Activated CD4-positive, alpha-beta T cell treated with anti-CD3 and anti-CD28 coated beads, Interleukin-2, amount 50 U/mL, for 4 hours (primary cell): ENCODE measurements at places on chromosomes 4 and X.

DNA sequence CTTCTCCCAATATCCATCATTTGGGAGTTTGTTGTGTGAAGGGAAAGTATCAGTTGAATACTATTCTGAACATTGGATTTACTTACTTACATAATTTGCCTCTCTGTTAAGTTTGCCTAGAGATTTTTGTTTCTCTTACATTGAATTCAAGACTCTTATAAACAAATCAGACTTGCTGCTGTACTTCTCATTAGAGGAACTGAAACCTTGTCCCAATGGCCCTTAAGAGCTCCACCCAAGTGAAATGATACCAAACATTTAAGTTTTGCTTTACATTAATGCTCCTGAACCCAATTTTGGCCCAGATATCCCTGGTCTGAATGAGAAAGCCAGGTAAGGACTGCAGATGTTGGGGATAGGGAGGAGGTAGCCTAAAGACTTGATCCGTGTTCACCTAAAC, 32.0 kb downstream of the HAND2 start:
- DNase-seq = no peak

DNA sequence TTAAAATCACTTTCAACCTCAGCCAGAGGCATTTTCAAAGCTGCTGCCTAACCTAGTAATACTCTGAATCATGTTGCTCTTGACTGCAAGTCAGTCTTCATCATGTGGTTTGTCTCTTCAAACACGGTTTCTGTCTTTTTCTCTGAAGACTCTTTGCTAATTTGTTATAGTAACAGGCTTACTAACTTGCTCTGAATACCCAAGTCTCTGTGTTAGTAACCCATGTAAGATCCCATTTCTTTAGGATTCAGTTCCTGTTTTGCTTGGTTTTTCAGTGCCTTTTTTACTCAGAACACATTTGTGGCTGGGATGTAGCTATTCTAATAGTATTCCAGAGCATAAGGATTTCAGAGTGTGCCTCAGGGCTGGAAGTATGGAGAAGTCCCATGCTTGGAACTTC, 1450.6 kb upstream of the IGFBP7 start:
- DNase-seq = no peak

DNA sequence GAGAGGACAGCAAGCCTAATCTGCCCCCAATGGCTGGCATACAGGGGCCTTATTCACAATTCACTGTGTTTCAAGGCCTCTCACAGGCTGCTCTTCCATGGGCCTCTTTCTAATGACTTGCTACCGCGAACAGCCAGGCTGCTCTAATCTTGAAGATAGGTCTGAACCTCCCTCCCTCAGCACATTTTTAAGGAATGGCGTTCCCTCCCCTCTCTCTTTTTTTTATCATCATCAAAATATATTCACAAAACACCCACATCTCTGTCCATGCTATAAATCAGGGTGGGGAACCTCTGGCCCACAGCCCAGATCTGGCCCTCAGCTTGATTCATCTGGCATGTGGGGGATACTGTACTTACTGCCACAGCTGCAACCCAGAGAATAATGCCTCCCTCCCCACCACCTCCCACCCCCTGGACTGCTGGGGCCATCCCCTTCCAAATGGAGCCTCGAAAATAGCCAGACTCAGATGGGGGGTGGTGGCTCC, 76.2 kb upstream of the PLAC1 start:
- DNase-seq = no peak

DNA sequence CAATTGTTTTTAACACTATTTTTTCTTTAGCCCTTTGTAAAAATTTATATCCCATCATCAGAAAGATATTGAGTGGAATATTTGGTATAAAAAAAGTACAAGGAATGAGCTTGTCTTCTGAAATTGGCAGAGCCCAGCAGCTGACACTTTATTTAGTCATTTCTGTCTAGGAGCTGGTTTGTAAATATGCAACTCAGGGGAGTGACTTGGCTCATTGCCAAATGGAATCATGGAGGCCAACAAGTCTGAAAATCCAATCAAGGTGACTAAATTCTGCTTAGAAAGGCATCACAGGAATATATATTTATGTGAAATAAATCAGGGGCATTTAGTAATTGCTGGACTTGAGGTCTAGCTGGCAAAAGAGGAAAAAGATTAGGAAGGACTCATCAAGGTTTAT, 74.4 kb downstream of the OTC start:
- DNase-seq = no peak

DNA sequence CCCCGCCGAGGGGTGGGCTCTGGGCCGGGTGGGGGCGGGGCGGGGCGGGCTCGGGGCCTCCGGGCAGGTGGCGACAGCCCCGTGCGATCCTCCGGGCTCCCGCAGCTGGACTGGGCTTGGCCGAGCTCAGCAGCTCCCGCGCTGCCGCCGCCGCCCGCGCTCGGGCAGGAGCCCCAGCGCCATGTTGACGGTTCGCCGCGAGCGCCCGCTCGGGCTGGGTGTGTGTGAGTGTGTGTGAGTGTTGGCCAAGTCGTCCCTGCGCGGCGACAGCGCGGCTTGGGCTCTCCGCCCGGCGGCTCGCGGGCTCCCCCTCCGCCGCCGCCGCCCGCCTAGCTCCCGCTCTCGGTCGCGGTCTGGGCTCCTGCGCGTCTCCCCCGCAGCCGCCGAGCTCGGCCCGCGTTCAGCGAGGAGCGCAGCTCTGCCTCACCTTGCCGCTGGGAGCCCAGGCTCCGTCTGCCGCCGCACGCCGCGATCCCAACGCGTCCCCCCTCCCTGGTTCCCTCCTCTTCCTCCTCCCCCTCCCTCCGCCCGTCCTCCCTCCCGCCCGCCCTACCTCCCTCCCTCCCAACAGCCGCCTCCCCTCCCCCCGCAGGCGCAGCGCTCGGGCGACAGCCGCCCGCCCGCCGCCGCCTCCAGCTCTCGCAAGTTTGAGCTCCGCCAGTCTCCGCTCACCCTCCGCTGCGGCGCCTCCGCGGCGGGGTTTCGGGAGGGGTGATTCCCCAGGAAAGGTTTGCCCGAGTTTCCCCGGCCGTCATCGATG, at the start of gene BCOR:
BCOR (minus strand) TSS at position 455 of the 760 bp plus-strand sequence. CDS start 20,029 bp downstream, outside the sequence.
- DNase-seq = peak; percentile 77
